ENCODE measurements at places on chromosomes 6 and 20. TPM values are rescaled to one million over a fixed set of nuclear protein-coding genes. Genes with fewer than 3 reads are reported as not detected.

HCK gene
- 0.06 TPM for total RNA-seq

SLPI gene
- 11.9 TPM for total RNA-seq

LSM2 gene
- total RNA-seq: 49.5 TPM

DSP gene
- total RNA-seq: 40.4 TPM

EYA2 gene
- 2.6 TPM for total RNA-seq

DEFB124 gene
- total RNA-seq: 0.32 TPM

NKX2-4 gene
- total RNA-seq: not detected

RBPJL gene
- not detected for total RNA-seq

TMEM242 gene
- 7.0 TPM for total RNA-seq

Measured in A549 treated with dexamethasone at 1 μM for 4 hours (cell line).